ENCODE measurements at places on chromosomes 3 and 15.

- DNase-seq = peak; percentile 54
Observed at GRCh38 chr15:25972141-25972675, 109.1 kb upstream of the ATP10A start.

GRCh38 chr3:136839556-136839931, 20.6 kb downstream of the SLC35G2 start:
- no peak for DNase-seq

- no peak for DNase-seq
Observed at GRCh38 chr3:39407773-39408492, 1.4 kb downstream of the RPSA start.

DNA sequence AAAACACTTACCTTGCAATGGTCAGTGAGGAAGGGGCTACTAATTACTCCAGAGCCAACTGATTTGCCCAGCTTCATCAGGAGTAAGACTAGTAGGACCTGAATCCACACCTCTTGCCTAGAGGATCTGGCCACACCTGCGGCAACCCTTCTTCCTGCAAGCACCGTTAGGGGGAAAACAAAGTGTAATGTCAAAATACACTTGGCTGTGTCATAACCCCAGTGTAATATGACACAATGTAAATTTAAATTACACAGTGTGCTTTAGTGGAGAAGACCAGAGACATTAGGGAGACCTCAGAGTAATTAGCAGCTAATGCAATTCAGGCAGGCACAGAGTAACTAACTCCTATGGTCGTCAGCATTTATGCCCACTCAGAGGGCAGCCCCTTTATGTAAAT, 308.5 kb upstream of the ARRDC4 start:
- no peak for DNase-seq

DNA sequence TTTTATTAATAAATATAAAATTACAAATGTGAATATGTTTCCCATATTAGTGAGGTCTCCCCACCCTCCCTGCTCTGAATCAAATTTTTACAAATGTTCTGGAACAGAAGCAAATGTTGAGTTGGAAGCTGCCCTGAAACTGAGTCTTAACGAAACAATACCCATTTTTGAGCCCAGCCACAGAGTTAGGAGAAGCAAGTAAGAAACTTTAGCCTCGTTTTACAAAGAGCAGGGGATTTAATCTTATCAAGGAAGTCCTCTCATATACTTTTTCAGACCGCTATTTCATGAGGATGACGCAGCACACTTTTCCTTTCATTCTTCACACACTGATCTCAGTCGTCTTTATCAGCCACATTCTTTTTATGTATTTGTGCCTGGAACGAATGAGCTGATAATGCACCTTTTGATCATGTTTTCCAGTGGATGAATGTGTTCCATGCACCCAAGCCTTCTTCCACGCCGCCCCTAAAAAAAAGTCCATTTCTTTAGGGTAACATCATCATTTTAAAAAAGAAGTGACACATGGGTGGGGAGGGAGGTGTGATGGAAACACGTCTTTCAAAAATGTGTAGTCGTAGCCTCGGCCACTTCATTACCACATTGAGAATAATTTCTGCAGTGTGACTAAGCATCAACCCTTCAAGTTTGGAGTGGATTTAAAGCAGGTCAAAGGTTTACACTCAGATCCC, 48.1 kb downstream of the SETMAR start:
- DNase-seq = no peak

DNA sequence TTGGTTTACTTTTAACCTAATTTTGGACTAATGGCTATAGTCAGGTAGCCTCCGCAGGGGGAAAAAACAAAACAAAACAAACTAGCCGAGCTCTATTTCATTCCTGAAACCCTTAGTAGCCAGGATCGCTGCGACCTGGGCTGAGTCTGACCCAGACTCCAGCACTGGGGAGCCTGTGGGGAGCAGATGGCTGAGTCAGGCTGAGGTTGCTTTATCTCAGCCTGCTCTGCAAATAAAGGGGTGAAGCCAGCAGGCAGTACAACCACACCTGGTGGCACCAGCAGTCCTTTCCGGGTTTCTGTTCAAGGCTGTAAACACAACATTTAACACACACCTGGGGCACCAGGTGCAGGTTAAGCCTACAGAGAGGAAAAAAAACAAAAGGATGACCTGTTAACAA, 27.3 kb downstream of the ABHD2 start:
- no peak for DNase-seq

DNA sequence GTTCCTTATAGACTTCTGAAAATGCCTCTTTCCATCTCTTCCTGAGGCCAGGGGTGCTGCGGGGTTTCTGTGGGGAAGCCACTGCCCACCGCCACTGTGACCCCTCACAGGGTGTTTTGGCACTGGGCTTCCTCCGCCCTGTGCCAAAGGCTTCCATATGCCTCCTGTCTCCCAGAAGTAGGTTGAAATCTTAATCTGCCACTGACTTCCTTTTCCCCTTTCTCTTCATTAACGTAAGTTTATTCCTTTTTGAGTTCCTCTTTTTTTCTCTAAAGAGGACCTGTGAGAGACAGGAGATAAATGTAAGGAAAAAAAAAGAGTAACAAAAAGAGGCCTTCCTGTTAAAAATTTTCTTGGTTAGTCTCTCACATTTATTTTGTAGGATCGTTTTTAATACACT, 220.5 kb downstream of the CTNNB1 start:
- DNase-seq = no peak

GRCh38 chr15:78991879-78992278, 47.0 kb upstream of the CTSH start:
- DNase-seq = no peak

DNA sequence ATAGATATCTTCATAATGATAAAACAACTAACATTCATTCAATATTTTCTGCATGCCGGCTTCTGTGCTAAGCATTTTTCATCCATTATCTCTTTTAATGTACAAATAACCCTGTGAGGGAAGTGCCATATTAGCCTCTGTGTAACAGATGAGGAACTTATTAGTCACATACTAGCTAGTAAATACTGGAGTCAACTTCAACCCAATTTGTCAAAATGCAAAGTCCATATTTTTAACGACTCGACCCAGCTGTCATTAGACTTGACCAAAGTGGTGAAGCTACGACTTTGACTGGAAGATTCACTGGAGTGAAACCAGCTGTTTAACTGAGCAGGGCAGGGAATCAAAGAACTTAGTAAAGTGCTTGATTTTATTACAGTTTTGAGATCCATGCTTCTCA, 41.6 kb downstream of the PARP15 start:
- no peak for DNase-seq

DNA sequence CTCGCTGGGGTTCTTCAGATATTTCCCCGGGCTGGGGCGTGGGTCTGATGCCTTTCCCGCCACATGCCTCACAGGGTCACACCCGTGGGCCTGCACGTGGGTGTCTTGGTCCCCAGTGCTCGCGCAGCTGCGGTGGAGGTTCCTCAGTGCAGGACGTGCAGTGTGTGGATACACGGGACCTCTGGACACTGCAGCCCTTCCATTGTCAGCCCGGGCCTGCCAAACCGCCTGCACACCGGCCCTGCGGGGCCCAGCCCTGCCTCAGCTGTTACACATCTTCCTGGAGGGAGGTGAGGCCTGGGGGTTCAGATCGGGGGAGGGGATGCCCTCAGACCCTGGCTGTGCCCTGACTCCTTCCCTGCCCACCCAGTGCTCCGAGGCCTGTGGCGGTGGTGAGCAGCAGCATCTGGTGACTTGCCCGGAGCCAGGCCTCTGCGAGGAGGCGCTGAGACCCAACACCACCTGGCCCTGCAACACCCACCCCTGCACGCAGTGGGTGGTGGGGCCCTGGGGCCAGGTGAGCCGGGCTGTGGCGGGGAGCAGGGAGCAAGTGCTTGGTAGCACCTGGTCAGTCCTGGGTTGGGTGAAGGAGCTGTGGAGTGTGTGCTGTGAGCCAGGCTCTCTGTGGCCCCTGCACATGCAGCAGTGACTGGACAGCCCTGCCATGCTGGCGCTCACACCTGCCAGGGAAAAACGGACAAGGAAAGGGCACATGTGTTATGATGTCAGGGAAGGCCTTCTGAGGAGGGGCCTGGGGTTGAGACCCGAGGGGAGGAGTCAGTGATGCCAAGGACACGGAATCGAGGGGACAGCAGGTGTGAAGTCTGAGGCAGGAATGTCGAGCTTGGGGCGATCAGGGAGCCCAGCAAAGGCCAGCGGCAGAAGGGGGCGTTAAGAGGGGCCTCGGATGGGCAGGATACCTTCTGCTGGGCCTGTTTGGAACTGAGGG, 88.9 kb downstream of the TBC1D2B start:
- no peak for DNase-seq

- no peak for DNase-seq
Observed at GRCh38 chr15:25705433-25706115, 157.6 kb downstream of the ATP10A start.
